ENCODE measurements at places on chromosomes 7 and 10.
A peak's percentile ranks its signal among the peaks of the same experiment; 100 is the strongest.

DNA sequence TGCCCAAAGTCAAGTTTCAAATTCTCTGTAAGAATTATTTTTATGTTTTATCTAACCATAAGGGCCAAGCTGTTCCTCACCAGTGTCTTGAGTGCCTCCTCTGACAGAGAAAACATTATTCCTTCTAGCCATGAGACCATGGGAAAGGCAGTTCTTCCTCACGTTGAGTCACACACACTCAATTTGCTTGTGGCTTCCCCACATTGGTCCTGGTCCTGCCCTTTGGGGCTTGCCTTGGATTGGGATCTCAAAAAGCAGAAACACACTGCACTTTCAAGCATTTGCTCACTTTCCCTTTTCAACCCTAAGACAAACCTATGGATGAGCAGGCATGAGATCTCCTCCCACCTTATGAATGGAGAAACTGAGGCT is 248.3 kb upstream of the IGFBP3 start:
- no peak for DNase-seq

- DNase-seq: no peak
Observed at GRCh38 chr10:130464426-130464825, 328.2 kb downstream of the GLRX3 start.

DNA sequence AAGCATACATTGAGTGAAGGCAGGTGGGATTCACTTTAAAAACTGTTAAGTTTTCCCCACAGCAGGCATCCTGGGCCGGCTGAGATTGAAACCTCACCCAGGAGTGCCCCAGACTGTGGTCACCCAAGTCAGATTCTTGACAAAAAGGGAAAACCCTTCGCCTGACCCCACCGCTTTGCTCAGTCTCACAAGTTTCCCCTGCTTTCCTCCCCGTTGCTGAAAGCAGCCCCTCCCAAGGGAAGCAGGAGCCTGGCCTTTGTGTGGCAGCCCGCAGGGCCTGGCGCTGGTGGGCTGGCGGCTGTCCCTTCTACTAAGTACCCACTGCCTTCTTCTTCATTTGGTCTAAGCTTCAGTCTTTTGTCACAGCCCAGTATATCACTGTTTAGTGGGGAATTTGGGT is 16.0 kb downstream of the RNF32 start:
- DNase-seq: no peak

- DNase-seq: no peak
Observed at GRCh38 chr10:126628746-126629145, 41.7 kb downstream of the C10orf90 start.

DNA sequence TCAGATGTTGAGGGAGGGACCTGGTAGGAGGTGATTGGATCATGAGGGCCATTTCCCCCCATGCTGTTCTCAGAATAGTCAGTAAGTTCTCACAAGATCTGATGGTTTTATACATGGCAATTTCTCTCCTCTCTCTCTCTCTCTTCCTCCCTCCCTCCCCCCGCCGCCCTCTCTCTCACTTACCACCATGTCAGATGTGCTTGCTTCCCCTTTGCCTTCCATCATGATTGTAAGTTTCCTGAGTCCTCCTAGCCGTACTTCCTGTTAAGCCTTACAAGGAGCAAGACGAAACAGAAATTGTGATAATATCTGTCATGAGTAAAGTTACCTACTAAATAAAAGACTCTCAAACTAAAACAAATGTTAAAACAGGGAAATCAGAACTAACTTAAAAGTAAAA is 19.9 kb upstream of the GPR141 start:
- DNase-seq: no peak

DNA sequence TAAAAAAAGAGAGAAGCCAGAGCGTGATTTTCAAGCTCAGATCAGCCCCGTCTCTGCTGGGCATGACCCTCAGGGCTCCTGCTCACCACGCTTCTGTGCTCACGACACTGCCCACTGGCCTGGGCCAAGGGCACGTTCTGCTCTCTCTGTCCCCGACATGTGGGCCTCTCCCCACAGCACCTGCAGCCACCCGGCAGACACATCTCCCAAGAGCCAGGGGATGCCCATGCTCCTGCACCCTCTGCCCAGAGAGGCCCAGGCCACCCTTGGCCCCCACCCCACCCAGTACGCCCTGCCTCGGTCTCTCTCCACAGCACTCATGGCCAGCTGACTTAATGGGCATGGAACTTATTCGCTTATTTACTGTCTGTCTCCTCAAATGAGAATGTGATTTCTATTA is 175.4 kb upstream of the RNF32 start:
- no peak for DNase-seq

DNA sequence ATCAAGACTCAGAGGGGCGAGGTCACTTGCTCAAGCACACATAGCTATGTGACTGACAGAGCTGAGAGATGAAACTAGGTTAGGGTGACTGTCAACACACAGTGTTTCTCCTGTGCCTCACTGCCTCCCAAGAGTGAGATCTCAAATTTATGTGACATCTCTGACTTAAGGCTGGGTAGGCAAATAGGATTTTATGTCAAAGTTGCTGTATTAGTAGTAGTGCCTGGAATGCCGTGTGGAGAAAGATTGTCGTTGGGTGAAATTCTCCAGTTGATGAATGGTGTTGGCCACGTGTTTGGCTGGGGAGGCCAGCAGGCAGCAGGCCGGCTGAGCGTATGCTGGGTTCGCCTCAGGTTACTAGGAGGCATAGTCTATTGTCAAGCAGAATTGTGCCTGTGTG is 148.3 kb upstream of the BMPER start:
- DNase-seq: peak; percentile 34

DNA sequence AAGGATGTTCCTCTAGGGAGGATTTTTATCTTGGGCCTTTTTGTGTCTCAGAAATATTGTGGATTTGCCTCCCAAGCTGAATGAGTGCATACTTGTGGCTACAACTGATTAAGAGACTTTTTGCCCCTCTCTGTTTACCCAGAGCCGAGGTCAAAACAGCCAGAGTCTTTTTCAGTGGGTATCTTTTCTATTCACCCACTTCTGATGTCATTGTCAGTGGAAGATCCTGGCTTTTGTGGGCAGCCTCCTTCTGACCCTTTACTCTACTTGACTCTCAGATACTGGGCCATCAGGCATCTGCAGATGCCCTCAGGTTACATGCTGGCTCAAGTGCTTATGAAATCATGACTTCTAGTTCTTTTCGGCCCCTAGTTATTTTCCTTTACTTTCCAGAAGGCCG is 19.6 kb upstream of the PIP4K2A start:
- DNase-seq: no peak

DNA sequence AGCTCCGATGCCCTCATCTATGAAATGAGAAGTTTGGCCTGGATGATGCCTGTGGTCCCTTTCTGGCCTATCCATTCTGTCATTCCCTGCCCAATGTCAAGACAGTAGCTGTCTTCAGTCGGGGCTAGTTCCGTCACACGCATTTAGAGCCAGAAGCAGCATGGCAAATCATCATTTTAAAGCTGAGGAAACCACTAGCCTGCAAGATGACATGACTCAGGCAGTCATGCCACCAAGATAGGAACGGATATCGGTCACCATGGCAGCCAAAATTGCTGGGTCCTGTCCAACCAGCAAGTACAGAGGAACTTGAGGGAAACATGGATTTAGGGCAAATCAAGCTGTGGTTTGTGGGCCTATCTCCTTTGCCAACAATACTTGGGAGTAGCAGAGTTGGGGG is 64.5 kb upstream of the MRLN start:
- DNase-seq: peak; percentile 42

DNA sequence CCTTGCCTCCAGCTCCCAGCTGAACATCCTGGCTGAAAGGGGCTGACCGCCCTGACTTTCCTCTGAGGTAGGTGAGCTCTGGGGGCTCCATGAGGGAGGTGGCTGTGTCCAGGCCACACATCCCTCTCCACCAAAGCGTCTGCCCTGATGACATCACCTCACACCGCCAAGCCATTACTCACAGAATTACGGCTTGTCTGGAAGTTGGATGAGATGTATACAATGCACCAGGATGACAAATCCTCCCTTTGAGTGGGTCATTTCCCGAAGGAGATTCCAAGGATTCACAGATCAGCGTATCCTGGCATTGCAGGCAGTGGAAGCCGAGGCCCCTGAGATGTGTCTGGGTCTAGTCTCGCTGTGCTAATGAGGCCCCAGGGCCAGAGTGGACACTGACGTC is 15.1 kb upstream of the RET start:
- DNase-seq: no peak

DNA sequence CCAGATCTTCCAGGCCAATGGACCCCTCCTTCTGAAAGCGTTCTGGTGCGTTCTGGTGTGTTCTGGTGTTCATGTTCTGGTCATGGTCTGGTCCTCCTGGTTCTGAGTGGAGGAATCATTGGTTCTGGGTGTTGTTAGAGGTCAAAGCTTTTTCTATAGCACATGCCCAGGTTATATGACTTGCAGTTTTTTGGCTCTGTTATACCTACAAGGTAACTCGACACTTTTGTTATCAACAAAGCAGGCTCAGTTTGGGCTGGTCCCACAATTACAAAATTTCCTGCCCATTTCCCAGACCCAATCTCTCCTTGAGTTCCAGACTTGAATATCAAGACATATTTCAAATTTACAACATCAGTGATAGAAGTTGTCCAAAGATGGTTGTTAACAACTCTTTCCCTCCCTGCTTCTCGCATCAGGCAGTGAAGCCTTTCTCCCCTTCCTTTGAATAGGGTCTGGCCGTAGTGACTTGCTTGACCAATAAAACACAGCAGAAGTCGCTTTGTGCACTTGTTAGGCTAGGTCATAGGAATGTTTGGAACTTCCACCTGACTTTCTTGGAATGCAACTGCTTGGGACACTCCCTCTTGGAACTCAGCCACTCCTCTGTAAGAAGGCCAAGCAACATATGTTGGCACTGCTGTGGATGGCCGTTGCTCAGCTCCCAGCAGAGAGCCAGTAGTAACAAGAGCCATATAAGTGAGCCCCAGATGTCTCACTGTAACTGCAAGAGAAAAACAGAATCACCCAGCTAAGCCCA is 83.1 kb upstream of the STEAP1B start:
- DNase-seq: peak; percentile 92

- no peak for DNase-seq
Observed at GRCh38 chr10:2214092-2214491, 476.8 kb upstream of the ADARB2 start.

DNA sequence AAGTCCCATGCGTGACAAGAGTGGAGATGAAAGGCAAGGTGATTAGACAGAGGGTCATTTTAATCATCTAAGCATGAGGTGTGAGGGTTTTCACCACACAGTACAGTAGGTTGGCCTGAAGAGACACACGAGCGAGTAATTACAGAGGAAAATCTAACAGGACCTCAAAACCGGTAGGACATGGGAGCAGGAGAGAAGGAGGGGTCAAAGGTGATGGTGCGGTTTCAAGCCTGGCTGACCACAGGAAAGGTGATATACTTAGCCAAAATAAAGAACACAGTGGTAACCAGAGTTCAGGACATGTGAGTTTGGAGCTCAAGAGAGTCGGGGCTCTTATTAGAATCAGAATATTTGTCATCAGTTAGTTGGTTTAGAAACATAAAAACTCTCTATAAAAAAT is 20.0 kb downstream of the GLI3 start:
- no peak for DNase-seq

DNA sequence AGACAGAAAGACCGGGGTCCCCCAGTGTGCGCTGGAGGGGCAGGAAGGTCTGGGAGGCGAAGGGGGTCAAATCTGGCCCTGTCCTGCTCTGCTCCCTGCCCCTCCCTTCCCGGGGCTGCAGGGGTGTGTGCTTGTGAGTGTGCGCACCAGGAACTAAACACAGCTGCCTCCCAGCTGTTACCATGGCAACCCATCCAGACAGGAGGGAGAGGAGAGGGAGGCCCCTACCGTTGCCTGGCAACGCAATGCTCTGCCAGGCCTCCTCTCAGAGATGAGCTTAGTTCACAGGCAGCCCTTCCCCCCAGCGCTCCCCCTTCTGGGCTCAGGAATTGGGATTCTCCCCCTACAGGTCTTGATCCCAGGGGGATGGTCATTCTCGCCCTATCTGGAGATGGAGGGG is 6.1 kb downstream of the NYAP1 start:
- DNase-seq: peak; percentile 94

GRCh38 chr7:55549457-55549856 is 22.8 kb downstream of the VOPP1 start:
- no peak for DNase-seq

DNA sequence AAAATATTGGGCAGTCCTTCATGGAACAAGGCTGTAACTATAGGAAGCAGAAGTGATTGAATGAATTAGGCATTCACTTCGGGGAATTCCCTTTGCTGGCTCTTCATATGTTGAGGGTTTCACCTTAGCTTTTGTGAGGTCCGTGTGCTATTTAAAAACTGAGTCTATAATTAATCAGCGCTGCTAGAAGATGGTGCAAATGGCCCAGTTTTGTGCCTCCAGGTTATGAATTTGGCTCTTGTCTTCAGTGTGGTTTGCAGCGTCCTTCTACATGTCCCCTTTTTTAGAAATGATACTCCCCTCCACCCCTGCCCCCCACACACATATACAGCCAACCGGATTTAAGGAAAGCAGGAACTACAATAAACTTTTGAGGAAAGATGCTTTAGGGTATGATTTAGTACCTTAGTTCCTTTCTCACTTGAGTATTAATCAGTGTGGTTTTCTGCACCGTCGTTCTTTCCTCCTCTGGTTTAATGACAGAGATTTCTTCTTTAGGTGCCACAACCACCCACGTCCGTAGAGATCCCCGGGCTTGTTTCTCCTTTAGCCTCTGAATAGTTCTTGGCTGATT is 110.6 kb upstream of the SAMD8 start:
- DNase-seq: no peak

GRCh38 chr10:938941-939678 is 7.6 kb upstream of the LARP4B start:
- peak; percentile 10 for DNase-seq

DNA sequence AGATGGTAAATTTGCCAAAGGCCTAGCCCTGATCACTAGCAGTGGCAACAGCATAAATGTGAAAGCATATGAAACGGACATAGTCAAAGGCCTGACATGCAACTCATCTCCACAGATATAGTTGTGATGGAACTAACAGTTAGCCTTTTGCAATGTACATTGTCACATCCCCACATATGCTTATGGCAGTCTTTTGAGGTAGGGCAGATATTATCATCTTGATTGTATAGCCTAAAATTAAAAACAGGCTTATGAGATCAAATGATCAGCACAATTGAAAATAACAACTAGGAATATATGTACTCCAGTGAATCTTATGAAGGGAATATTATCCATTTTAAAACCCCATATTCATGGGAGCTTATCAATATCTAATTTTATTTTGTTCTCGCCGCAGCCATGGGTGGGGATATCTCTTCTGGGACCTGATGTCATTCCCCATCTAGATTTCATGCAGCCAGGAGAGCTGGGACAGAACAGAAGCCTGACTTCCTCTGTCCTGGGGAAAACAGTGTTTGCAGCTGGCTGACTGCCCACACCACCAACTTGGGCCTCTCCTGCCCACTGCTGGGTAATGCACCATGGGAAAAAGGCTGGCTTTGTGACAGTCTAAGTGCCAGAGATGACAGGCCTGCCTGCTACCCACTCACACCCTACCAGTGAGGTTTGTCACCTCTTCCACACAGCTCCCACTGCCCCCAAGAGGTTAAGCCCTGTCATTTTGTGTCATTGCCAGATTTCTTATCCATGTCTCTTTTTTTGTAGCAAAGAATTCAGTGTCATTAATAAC is 180.2 kb upstream of the FZD1 start:
- DNase-seq: no peak

All from cardiac fibroblast (primary cell).